ENCODE measurements at places on chromosomes 11 and 22. TPM values are rescaled to one million over a fixed set of nuclear protein-coding genes. Genes with fewer than 3 reads are reported as not detected.
A peak's percentile ranks its signal among the peaks of the same experiment; 100 is the strongest.

GRCh38 chr11:43578346-43579170, 102.0 kb upstream of the HSD17B12 start:
- no peaks in the 10 kb centered on the region for H3K36me3 ChIP-seq
- H3K27ac ChIP-seq, result no peak overlapping the region
- H3K4me1 ChIP-seq, result peaks cover 21% of the 10 kb centered on the region
- H3K27me3 ChIP-seq, result peaks cover 88% of the 10 kb centered on the region

GRCh38 chr22:22748297-22748743, 103.9 kb downstream of the GGTLC2 start:
- H3K27ac ChIP-seq, result no peak overlapping the region
- H3K36me3 ChIP-seq, result no peaks in the 10 kb centered on the region
- H3K4me1 ChIP-seq, result peaks cover 2% of the 10 kb centered on the region
- peaks cover 3% of the 10 kb centered on the region for H3K27me3 ChIP-seq

GRCh38 chr11:109853156-109853776, 239.9 kb upstream of the ZC3H12C start:
- H3K36me3 ChIP-seq, result no peaks in the 10 kb centered on the region
- H3K27me3 ChIP-seq, result peaks cover 5% of the 10 kb centered on the region
- DNase-seq, result peak; percentile 60
- no peak overlapping the region for H3K27ac ChIP-seq
- H3K4me1 ChIP-seq, result no peaks in the 10 kb centered on the region
- H3K4me3 ChIP-seq, result no peak overlapping the region

DNA sequence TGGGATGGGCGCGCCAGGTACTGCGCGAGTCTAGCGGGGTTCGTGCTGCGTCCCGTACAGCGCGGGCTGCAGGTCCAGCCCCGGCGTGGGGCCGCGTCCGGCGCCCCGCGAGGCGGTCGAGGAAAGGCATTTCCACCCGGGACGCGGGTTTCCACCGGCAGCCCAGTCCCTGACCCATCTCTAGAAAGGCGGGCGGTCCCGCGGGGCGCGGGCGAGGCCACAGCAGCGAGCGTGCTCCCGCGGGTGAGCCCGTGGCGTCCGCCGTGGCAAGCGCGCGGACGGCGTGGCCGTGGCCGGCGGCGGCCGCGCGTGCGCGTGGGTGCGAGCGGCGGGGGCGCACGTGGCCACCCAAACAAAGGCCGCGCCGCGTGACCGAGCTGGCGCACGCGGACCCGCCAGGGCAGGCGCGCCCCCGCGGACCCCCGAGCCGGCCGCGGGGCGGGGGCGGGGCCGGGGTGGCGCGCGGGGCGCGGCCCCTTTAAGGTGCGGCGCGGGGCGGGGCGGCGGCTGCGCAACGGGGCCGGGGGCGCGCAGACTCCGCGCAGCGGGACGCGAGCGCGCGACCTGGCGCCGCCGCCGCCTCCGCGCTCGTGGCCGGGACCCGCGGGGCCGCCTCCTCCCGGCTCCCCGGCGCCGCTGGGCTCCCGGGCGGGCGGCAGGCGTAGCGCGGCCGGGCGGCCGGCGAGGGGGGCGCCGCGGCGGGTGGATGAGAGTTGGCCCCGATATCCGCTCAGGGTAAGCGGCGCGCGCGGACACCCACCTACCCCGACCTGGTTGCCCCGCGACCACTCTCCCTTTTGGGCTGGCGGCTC, 39.3 kb upstream of the CELSR1 start:
- no peak overlapping the region for H3K27ac ChIP-seq
- peaks cover 4% of the 10 kb centered on the region for H3K36me3 ChIP-seq
- peak; percentile 90 for DNase-seq

Gene MUC5AC
- not detected for total RNA-seq

Gene GLYAT
- total RNA-seq, result not detected
